ENCODE measurements at places on chromosomes 5 and 9.

GRCh38 chr5:170633235-170634081 lies 129.6 kb downstream of the KCNIP1 start:
- peak; percentile 78 for DNase-seq

- no peak for DNase-seq
Observed at GRCh38 chr9:133493845-133494540, 15.1 kb upstream of the SLC2A6 start.

DNA sequence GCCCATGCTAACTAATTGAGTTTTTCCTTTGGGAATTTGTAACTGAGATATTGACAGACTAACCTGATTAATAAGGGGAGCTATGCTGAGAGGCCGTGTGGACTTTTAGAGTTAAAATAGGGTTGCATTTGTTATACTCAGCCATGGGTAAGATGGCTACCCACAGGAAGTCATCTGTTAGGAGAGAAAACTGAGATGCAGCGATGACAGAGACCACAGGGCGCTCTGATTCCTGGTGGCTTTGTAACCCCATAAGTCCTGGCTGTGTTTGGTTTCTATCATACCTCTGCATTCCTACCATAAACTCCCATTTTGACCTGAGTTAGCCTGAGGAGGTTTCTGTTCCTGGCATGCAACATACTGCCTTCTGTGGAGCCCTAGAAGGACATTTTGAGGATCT lies 19.5 kb upstream of the PANK3 start:
- no peak for DNase-seq

DNA sequence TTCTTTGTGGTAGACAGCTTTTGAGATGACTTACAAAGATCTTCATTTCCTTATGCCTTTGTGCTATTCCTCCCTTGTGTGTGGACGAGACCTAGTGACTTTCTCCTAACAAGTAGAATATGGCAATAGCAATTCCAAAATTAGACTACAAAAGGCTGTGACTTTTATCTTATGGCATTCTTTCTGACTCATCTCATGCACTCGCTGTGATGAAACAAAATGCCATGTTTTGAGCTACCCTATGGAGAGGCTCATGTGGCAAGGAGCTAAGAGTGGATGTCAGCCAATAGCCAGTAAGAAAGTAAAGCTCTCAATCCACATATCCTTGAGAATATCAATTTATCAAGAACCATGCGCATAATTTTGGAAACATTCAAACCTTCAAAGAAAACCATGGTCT lies 380.5 kb upstream of the SMC2 start:
- DNase-seq = no peak

DNA sequence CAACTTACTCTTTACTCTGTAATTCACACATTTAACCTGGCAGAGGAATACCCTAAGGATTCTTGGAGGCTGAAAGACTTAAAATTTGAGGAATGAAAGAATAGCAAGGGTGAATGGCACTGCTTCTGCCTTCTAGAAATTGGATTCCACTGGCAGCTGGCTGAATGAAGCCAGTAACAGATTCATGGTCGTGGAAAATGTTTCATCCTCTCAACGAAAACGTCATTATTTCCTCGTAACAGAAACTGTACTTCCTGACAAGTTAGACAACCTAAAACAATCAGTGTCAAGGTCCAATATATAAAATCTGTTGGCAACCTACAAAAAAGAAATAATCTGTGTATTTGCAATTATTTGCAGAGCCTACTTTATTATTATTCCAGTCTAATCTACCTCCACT lies 39.7 kb downstream of the BNC2 start:
- DNase-seq = no peak

DNA sequence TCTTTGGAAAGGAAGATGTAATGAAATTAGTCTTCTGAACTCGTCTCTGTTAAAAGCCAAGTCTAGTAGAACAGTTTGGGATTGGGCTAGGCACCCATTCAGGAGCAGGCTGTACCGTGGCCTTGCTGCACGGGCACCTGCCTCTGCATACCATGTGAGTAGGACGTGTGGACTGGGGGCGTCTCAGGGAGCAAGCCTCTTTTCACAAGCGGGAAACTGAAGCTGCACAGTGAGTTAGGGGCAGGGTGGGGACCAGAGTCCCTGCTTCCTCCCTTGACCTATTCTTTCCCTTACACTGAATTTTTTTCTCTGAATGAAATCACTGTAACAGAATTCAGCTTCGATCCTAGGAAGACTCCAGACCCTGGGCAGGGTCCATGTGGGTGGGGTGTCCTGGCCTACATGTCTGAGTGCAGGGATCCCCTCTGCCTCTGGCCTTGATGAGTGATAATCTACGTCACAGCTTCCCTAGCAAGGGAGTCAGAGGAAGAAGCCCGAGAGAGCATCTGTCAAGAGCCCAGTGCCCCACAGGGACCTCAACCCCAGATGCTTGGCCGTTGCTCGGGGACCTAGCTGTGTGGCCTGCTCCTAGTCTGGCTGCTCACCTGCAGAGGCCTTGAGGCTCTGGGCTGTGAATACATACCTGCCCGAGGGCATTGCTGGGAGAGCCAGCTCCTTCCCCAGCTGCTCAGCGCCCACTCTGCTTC lies 15.1 kb downstream of the PHF2 start:
- no peak for DNase-seq

GRCh38 chr9:122226142-122226757 lies 2.5 kb downstream of the LHX6 start:
- no peak for DNase-seq

- DNase-seq = no peak
Observed at GRCh38 chr5:84821924-84822323, 437.2 kb upstream of the EDIL3 start.

DNA sequence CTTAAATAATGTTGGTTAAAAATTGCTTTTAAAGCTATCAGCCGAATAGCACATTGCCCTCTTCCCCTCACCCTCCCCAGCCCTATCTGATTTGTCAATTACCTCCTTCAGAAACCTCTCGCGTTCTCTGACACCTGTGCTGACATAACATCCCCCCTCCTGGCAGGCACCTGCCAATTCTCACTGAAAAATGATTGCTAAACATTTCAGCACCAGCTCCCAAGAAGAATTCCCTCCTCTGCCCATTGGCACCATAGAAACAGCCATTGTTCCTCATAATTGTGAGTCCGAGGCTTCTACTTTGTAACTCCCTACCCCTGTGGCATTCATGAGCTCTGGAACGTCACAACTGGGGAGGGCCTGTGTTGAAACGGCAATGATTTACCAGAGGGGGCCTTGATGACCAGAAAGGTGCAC lies 20.2 kb downstream of the CDH6 start:
- peak; percentile 56 for DNase-seq

GRCh38 chr5:78816143-78816765 lies 167.7 kb upstream of the LHFPL2 start:
- DNase-seq = no peak

DNA sequence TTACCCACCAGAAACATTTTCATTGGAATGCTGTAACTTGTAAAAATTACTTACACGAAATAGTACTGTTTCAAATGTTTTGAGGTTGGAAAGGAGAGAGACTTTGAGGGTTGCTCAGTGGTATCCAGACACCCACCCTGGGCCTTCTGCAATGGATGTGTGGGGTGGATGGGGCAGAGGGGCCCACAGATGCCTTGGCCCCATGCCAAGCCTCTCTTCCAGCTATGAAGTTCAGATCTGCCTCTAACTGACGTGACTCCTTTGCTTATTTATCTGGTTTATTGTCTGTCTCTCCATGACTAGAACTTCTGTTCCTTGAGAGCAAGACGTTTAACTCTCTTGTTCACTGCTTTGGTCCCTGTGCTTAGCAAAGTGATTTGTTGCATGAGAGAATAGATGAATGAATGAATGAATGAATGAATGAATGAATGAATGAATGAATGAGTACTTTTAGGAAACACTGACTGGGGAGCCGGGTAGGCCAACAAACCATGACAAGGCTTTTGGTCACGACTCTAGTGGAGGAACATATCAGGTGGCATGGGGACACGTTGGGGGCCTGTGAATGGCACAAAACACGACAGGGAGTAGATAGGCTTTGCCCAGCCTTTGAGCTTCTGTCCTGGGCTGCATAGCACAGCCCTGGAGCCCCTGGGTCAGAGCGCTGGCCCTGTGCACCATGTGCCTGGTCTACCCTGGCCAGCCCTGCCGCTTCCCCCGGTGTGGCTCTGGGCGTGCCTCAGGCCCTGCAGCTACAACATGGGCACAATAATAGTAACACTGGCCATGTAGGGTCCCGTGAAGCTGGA lies 31.8 kb downstream of the AK8 start:
- DNase-seq = no peak

Data from hepatocyte (in vitro differentiated cells).